Fibroblast of skin of right quadriceps (primary cell): ENCODE measurements at places on chromosomes 11 and 22.

DNA sequence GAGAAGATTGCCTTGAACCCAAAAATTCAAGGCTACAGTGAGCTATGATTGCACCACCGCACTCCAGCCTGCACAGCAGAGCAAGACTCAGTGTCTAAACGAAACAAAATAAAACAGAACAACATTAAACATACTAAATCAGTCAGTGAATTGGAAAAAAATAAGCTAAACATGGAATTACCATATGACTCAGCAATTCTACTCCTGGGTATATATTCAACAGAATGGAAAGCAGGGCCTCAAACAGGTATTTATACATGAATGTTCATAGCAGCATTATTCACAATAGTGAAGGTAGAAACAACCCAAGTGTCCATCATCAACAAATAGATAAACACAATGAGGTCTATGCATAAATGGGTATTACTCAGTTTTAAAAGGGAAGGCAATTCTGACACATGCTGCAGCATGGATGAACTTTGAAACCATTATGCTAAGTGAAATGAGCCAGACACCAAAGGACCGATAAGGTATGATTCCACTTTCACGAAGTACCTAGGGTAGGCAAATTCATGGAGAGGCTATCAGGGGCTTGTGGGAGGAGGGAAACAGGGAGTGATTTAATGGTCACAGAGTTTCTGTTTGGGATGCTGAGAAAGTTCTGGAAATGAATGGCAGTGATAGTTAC, 15.5 kb downstream of the NTM start:
- DNase-seq, result no peak

- DNase-seq, result peak; percentile 64
These were observed 89.9 kb downstream of the MTNR1B start for GRCh38 chr11:93059117-93059957.

DNA sequence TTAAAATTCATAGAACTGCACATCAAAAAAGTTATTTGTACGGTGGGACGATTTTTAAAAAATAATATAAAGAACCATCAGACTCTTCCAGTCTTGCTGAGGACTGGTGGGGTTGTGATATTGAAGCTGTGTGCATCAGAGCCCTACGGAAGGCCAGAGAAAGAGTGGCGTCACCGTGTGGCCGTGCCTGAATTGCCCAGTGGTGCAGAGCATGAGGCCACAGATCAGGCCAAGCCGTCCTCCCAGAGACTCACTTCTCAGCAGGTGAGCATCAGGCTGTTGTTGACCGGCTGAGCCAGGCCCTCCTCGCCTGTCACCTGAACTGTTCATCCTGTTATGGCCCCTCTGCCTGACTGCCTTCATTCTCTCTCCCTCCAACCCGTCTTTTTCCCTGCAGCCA, 1013.9 kb downstream of the TBC1D22A start:
- DNase-seq, result no peak

DNA sequence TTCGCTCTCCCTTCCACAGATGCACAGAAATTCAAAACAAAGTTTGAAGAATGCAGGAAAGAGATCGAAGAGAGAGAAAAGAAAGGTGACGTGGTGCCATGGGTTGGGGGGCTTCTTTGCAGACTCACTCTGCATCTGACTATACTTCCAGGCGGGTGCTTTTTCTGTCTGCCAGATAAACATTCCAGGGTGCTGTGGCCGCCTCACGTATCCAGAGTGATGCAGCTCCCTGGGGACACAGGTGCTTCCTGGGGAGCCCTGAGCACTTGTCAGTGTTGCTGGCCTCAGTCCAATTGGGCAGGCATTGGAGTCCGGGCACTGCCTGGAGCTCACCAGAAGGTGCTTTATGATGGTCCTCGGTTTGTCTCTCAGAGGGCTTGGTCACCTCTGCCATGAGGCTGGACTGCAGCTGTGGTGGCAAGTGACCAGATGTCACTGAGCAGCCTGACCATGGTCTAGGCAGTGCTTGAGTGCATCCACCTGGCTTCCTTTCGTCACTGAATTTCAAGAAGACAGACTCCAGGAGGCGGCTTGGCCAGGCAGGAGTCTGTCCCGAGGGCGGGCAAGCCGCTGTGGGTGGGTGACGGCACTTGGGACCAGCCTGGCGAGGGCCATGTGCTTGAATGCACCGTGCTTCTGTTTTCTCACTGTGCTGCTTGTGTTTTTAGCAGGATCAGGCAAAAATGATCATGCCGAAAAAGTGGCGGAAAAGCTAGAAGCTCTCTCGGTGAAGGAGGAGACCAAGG, 5.1 kb upstream of the ZDHHC8 start:
- no peak for DNase-seq

DNA sequence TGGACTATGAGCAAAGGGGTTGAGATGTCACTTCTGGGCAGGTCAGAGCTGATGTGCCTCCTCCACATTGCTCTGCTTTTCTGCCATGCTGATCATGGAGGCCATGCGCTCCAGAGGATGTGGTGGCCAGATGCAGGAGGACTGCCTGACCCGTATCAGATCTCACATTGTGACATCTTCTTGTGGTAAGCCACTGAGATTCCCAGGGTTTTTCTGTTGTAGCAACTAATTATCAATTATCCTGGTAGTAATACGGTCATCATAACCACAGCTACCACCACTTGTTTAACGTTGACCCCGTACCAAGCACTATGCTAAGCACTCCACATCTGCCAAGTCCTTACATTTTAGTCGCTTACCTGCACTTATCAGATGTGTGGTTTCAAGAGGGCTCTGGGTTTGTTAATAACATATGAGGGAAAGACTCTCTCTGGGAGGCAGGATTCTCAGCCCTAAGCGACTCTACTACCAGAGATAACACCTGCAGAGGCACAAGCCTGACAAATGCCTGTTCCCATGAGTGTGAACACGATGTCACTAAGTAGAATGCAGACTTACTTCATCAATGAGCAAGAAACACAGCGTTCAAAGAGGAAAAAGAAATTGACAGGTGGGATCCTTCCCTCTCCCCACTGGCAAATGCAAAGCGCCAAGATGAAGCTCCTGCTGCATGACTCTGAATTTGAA, 63.6 kb upstream of the TIMP3 start:
- no peak for DNase-seq

- no peak for DNase-seq
These were observed 111.6 kb downstream of the BLID start for GRCh38 chr11:122004446-122004845.

GRCh38 chr11:43697679-43698078, 17.1 kb downstream of the HSD17B12 start:
- no peak for DNase-seq

GRCh38 chr11:46112961-46113607, 8.2 kb downstream of the PHF21A start:
- peak; percentile 44 for DNase-seq
